ENCODE measurements at places on chromosomes 2 and 18. TPM values are rescaled to one million over a fixed set of nuclear protein-coding genes. Genes with fewer than 3 reads are reported as not detected.

Gene IGFBP2
- total RNA-seq: 51.1 TPM

Gene ST8SIA3
- not detected for total RNA-seq

Gene TYMS
- total RNA-seq: 2.7 TPM

Gene FBXO48
- total RNA-seq: 1.1 TPM

- DNase-seq: no peak
These were observed 1074.2 kb upstream of the ZEB2 start for GRCh38 chr2:145593991-145594614.

GRCh38 chr2:172103471-172104272 is 972 bp upstream of the DLX2 start:
- DNase-seq: peak; percentile 82

- DNase-seq: no peak
These were observed 94.9 kb downstream of the SPHKAP start for GRCh38 chr2:228086561-228086960.

- peak; percentile 72 for DNase-seq
These were observed 34.4 kb downstream of the LGALSL start for GRCh38 chr2:64488050-64488974.

- DNase-seq: no peak
These were observed 7.0 kb downstream of the XIRP2 start for GRCh38 chr2:166895243-166895642.

GRCh38 chr2:189444322-189444721 is 3.0 kb downstream of the WDR75 start:
- no peak for DNase-seq

Measured in Right ventricle myocardium superior (tissue), 1 donor.